Endothelial cell of umbilical vein (primary cell): ENCODE measurements at places on chromosomes 2 and 18. TPM values are rescaled to one million over a fixed set of nuclear protein-coding genes. Genes with fewer than 3 reads are reported as not detected.

DNA sequence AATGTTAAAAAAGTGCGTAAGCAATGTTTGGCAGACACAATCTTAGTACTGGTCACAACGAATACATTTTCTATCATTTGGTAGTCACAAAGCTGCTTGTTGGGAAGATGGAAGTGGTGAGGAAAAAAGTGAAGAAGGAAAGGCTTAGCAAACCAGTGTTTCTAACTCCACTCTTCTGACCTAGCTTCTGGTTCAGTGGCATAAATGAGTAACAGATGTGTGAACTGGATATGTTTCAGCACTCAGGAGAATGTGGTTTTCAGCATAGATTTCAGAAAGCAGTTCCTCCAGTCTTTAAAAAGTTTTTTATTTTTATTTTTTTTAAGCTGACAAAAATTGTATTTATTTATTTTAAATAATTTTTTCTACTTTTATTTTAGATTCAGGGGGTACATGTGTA lies 357.1 kb downstream of the CPS1 start:
- H3K4me3 ChIP-seq: no peak overlapping the region
- DNase-seq: no peak
- H3K36me3 ChIP-seq: no peaks in the 10 kb centered on the region
- no peaks in the 10 kb centered on the region for H3K27me3 ChIP-seq

- H3K27me3 ChIP-seq: no peaks in the 10 kb centered on the region
- no peak overlapping the region for H3K27ac ChIP-seq
- no peaks in the 10 kb centered on the region for H3K4me1 ChIP-seq
- DNase-seq: no peak
- H3K4me3 ChIP-seq: no peak overlapping the region
- no peaks in the 10 kb centered on the region for H3K36me3 ChIP-seq
Observed at GRCh38 chr2:142280831-142281230, 150.0 kb upstream of the LRP1B start.

The CYP27C1 gene
- not detected in 2 replicates for total RNA-seq

GRCh38 chr2:232994446-232994845 lies 18.6 kb downstream of the NGEF start:
- no peaks in the 10 kb centered on the region for H3K36me3 ChIP-seq
- no peak for DNase-seq
- no peak overlapping the region for H3K4me3 ChIP-seq
- no peaks in the 10 kb centered on the region for H3K27me3 ChIP-seq
- H3K4me1 ChIP-seq: no peaks in the 10 kb centered on the region

The CXCR1 gene
- not detected in 2 replicates for total RNA-seq

DNA sequence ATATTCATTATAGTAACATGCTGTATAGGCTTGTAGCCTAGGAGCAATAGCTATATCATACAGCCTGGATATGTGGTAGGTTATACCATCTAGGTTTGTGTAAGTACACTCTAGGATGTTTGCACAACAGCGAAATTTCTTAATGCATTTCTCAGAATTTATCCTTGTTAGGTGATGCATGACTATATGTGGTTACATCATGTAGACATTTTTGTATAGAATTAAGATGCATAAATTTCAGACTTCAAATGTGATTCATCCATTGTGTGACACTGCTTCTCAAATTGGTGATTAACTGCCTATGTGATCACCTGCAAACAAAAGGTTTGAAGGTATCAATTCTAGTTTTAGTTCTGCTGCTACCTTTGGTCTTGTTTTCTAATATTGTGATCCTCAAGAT lies 1787.0 kb upstream of the PIK3C3 start:
- H3K27ac ChIP-seq: no peak overlapping the region
- H3K27me3 ChIP-seq: no peaks in the 10 kb centered on the region
- no peak for DNase-seq
- H3K36me3 ChIP-seq: no peaks in the 10 kb centered on the region
- H3K4me3 ChIP-seq: no peak overlapping the region

GRCh38 chr2:101613056-101613704 lies 84.3 kb upstream of the MAP4K4 start:
- no peak for DNase-seq
- no peaks in the 10 kb centered on the region for H3K36me3 ChIP-seq
- no peak overlapping the region for H3K4me3 ChIP-seq
- H3K4me1 ChIP-seq: no peaks in the 10 kb centered on the region
- peaks cover 2% of the 10 kb centered on the region for H3K27me3 ChIP-seq
- no peak overlapping the region for H3K27ac ChIP-seq

- peaks cover 3% of the 10 kb centered on the region for H3K27me3 ChIP-seq
- no peak for DNase-seq
- no peak overlapping the region for H3K27ac ChIP-seq
- no peak overlapping the region for H3K4me3 ChIP-seq
- peaks cover 9% of the 10 kb centered on the region for H3K4me1 ChIP-seq
- no peaks in the 10 kb centered on the region for H3K36me3 ChIP-seq
Observed at GRCh38 chr2:111198701-111199100, 78.0 kb downstream of the BCL2L11 start.

DNA sequence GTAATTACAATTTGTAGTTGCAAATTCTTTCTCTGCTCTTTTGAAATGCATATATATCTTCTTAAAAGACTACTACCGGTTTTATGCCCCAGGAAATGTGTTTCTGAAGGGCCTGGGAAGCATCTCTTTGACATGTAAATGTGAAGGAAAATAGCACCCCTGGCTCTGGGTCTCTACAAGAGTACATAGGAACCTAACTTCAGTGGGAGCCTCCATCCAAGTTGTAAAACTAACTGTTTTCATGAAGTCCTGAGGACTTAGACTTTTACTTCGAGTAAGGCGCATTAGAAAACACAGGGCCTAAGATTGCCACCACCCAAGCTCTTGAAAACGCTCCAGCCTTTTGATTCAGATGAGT lies 99.4 kb downstream of the CBLN2 start:
- no peaks in the 10 kb centered on the region for H3K36me3 ChIP-seq
- DNase-seq: no peak
- H3K4me3 ChIP-seq: no peak overlapping the region
- no peaks in the 10 kb centered on the region for H3K27me3 ChIP-seq
- H3K4me1 ChIP-seq: no peaks in the 10 kb centered on the region

DNA sequence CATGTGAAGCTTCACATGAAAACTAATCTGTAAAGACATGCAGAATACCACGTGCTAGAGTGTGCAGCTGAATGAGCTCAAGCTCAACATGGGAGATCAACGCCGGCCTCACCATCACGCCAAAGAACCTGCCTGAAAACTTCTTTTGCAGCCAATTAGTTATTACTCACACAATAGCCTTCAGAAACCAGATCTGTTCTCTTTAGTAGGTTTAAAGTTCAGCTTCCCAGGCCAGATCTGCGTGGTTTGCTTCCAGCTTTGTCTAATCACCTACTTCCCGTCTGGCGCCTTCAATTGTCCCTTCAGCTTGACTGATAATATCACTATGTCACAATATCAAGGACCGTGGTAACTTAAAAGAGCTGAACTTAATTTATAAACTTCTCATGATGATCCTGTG lies 68.0 kb upstream of the ZNF236 start:
- no peaks in the 10 kb centered on the region for H3K4me1 ChIP-seq
- H3K4me3 ChIP-seq: no peak overlapping the region
- H3K27ac ChIP-seq: no peak overlapping the region
- H3K36me3 ChIP-seq: no peaks in the 10 kb centered on the region

DNA sequence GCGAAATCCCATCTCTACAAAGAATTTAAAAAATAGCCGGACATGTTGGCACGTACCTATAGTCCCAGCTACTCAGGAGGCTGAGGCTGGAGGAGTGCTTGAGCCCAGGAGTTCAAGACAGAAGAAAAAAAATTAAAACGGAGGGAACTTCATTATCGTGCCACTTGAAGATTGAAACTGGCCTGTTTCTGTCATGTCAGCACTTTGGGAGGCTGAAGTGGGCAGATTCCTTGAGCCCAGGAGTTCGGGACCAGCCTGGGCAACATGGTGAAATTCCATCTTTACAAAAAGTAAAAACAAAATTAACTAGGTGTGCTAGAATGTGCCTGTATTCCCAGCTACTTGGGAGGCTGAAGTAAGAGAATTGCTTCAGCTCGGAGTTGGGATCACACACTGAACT lies 3.0 kb upstream of the TEX44 start:
- no peak overlapping the region for H3K4me3 ChIP-seq
- H3K27me3 ChIP-seq: peaks cover 5% of the 10 kb centered on the region
- no peak for DNase-seq
